Right atrium auricular region (tissue), 2 donors: ENCODE measurements at places on chromosomes 3 and 15.
A peak's percentile ranks its signal among the peaks of the same experiment; 100 is the strongest.

DNA sequence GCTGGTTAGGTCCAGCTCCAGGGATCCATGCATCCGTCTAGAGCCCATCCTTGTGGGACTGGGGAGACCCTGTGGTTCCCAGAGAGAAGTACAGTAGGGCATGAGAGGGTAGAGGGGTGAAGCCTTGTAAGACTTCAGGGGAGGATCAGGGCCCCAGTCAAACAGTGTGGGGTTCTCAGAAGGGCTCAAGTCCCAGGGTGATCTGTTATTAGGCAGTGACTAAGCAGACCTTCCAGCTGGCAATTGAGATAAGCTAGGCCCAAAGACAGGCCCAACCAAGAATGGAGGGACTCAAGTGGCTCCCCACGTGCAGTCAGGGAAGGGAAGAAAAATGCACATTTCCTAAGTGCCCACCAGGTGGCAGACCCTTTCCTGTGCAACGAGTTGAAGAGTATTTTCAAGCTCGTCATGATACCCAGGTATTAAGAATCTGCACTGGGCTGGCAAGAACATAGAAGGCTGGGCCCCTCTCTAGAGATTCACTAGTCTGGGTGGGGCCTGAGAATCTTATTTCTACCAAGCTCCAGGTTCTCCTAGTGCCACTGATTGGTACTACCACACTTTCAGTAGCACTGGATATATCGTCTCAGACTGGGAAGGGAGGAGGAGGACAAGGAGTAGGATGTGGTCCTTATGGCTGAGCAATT lies 240.8 kb downstream of the NR1D2 start:
- H3K4me3 ChIP-seq, result no peak overlapping the region
- DNase-seq, result no peak
- H3K36me3 ChIP-seq, result no peaks in the 10 kb centered on the region
- no peak overlapping the region for H3K27ac ChIP-seq

DNA sequence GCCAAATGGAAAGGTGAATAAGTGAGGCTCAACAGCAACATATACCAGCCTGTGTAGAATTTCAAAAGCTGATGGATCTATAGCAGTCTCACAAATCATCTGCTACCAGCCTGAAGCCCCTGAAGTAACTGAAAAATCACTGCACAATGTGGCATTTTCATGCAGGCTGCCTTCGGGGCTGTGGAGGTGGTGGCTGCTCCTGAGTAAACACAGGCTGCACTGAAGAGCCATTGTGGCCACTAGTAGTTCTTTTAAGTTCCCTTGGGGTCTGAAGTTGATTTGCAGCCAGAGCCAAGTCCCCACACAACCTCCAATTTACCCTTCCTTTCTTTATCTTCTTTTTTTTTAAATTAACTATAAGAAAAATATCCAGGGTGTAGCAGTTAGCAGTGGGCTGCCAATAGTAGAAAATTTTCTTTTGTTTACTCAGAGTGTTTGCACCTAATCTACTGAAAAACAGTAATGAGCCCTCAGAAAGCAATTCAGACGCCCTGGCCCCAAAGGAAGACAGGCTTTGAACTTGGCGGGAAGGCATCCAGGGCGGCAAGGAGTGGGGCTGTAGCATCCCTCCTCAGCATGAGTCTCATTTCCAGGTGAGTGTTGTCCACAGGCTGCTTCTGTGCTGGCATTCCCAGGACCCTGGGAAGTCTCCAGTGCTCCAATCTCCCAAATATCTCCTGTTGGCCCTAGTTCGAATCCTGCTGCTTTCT lies 13.3 kb upstream of the SUSD5 start:
- no peak overlapping the region for H3K4me3 ChIP-seq

DNA sequence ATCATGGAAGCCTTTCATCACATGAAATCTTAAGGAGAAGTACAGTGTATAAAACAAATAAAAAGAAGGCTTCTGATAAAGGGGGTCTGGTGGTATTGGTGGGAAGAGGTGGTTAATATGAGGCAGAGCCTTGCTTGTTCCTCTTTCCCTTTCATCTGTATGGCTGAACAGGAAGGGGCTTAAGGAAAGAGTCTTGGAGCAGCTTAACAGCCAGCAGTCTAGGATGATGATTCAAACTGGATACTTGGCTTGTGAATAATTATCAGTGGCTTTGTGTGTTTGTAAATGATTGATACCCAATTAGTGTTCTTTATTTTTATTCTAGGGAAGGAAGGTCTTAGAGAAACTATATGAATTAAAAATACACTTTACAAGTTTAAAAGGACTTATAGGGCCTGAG lies 29.1 kb upstream of the TCAIM start:
- DNase-seq, result no peak
- no peak overlapping the region for H3K4me3 ChIP-seq
- no peak overlapping the region for H3K27ac ChIP-seq
- no peaks in the 10 kb centered on the region for H3K4me1 ChIP-seq
- H3K36me3 ChIP-seq, result no peaks in the 10 kb centered on the region
- no peaks in the 10 kb centered on the region for H3K27me3 ChIP-seq

DNA sequence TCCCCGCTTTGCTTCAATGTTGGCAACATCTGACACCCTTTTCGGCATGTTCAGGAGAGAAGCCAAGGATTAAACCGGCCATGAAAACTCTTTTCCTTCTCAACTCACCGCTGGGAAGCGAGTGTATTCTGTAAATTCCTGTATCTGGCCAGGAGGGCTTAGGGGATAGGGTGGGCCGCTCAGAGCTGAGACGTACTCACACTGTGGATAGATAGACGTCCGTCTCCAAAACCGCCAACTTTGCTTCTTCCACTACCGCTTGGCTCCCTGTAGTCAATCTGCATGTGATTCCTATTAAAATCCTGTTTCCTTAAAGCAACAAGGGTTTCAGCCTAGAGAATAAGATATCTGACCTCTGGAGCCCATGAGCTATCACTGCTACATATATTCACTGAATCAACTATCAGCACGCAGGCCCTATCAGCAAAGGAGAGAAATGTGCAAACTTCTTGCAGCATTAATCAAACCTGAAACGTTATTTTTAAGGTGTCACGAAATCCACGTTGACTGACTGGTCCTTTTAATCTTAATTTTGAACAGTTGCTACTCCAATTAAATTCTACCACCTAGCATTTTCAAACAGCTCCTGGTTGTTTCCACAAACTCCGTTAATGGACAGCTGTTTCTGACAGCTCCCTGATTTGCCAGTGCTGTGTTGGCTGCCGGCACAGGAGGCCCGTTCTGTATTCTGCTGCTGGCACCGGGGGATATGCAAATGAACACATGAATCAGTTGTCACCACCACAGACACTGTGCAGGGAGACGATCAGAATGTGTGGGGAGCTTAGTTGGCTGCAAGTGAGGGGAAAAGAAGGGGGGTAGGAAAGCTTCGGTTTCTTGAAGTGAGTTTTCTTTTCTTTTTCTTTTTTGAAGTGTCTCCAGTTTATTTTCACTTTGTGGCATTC lies 438.9 kb upstream of the ARRDC4 start:
- H3K36me3 ChIP-seq, result no peaks in the 10 kb centered on the region
- H3K27me3 ChIP-seq, result no peaks in the 10 kb centered on the region
- peak; percentile 59 for DNase-seq
- peak overlapping the region; percentile 42 for H3K4me3 ChIP-seq
- no peaks in the 10 kb centered on the region for H3K4me1 ChIP-seq
- H3K27ac ChIP-seq, result peak overlapping the region; percentile 3

- H3K4me3 ChIP-seq, result no peak overlapping the region
- H3K36me3 ChIP-seq, result no peaks in the 10 kb centered on the region
- no peak overlapping the region for H3K27ac ChIP-seq
- H3K27me3 ChIP-seq, result no peaks in the 10 kb centered on the region
These were observed 58.3 kb downstream of the CACNA1D start for GRCh38 chr3:53552730-53553129.

DNA sequence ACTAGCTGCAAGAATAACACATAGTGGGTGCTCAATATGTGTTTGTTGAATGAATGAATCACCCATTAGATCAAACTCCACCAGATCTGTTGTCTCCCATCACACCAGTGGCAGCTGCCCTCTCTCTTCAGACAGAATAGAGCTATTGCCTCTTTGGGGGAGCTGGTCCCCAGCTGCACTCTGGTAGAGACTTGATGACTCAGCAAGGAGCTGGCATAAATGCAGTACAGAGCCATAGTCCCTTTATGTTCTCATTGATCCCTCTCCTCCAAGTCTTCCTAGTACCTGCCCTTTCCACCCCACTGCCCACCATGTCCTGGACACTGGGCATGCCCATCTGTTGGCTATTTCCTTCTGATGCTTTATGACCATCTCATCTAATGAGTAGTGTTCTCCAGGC lies 361.9 kb downstream of the LRTM1 start:
- H3K27me3 ChIP-seq, result no peaks in the 10 kb centered on the region
- H3K4me3 ChIP-seq, result no peak overlapping the region
- no peak for DNase-seq
- no peaks in the 10 kb centered on the region for H3K36me3 ChIP-seq

GRCh38 chr3:181518222-181518621 lies 193.5 kb upstream of the SOX2 start:
- H3K27me3 ChIP-seq, result no peaks in the 10 kb centered on the region
- H3K27ac ChIP-seq, result no peak overlapping the region
- no peaks in the 10 kb centered on the region for H3K36me3 ChIP-seq
- H3K4me1 ChIP-seq, result no peaks in the 10 kb centered on the region
- no peak overlapping the region for H3K4me3 ChIP-seq
- DNase-seq, result no peak

GRCh38 chr15:85794598-85795336 lies at the start of gene KLHL25:
TSS of gene KLHL25 (minus strand) at chr15:85794925. CDS start at chr15:85769810, 25,115 bp downstream.
- no peaks in the 10 kb centered on the region for H3K36me3 ChIP-seq
- peaks cover 26% of the 10 kb centered on the region for H3K4me1 ChIP-seq
- H3K4me3 ChIP-seq, result peak within 1 kb of the TSS; percentile 64
- no peaks in the 10 kb centered on the region for H3K27me3 ChIP-seq
- DNase-seq, result peak; percentile 96

GRCh38 chr3:141740349-141740748 lies 2.3 kb downstream of the RNF7 start:
- H3K4me1 ChIP-seq, result no peaks in the 10 kb centered on the region
- H3K36me3 ChIP-seq, result peaks cover 10% of the 10 kb centered on the region
- no peak for DNase-seq
- no peak overlapping the region for H3K4me3 ChIP-seq

DNA sequence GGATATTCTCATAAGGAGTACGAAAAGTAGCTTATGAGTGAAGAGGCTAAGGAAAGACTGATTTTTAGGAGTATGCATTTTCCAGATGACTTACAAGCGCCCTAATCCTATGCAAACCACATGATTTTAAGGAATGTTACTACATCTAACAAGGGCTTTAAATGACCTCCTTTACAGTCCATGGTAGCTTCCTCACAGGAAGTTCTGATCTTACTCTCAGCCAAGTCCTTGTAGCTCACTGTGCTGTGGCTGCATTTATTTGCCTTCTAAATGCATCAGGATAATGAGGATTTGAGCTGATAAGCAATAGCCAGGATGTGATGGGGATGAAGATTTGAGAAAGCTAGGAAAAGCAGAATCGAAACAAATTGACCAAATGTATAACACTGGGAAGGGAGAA lies 896.0 kb downstream of the MCTP2 start:
- H3K4me3 ChIP-seq, result no peak overlapping the region
- H3K36me3 ChIP-seq, result no peaks in the 10 kb centered on the region
- no peaks in the 10 kb centered on the region for H3K4me1 ChIP-seq
- no peak for DNase-seq
- no peak overlapping the region for H3K27ac ChIP-seq

GRCh38 chr3:66033241-66034138 lies 5.2 kb downstream of the MAGI1 start:
- DNase-seq, result no peak
- H3K27ac ChIP-seq, result no peak overlapping the region
